Activated T-cell treated with anti-CD3 and anti-CD28 coated beads, Interleukin-2, amount 50 U/mL, for 72 hours (primary cell): ENCODE measurements at places on chromosomes 12 and 14.

DNA sequence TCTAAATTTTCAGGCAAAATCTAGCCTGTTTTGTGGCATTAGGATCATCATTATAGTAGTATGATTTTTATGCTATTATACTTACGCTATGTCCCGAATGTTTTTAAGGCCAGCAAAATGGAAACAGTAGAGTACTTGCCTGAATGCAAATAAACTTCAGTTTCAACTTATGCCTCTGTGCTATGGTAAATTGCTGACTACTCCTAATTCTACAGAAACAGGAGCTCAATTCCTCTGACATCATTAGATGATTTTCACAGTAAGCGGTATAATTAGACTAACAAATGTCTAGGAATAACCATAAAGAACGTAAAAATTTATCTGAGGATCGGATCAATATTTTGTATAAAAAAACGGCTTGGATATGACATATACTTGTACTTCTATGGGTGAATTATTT lies 270.0 kb downstream of the EGLN3 start:
- no peak for DNase-seq

GRCh38 chr14:78595797-78596196 lies 425.6 kb downstream of the NRXN3 start:
- no peak for DNase-seq

- DNase-seq: no peak
Observed at GRCh38 chr14:48526307-48526706, 850.9 kb upstream of the MDGA2 start.

DNA sequence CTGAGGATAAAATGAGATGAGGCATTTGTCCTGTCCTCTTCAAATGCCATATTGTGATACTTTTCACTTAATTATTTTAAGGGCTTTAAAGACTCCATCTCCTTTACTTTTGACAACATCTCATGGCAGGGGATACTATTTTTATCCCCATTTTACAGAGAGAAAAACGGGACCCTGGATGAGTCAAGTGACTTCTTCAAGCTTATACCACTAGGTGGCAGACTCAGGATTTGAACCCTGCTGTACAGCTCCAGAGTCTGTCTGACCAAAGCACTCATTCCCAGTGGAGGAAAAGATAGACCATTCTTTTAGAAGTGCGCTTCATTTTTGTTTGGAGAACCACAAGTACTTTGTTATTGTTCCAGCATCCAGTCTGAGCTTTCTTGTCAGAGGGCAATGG lies 1.7 kb upstream of the SMOC1 start:
- DNase-seq: no peak

DNA sequence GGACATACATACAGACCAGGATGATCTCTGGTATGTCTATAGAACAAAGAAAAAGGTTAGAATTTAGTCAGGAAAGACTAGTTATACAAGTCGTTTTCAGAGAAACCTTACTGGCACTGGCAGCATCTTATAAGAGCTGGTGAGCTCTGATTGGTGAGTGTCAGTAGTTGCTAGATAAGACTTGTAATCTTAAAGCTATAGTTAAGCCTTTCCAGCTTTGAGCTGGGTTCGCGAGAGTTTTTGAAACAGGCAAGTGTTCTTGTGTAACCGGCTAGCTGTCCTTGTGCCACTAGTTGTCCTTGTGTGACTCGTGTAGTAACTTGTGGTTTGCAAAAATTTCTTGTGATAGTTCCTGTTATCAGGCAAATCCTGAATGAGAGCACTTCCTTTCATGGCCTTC lies 740.9 kb downstream of the GALC start:
- no peak for DNase-seq

- no peak for DNase-seq
Observed at GRCh38 chr14:61668282-61668681, 27.0 kb upstream of the HIF1A start.

DNA sequence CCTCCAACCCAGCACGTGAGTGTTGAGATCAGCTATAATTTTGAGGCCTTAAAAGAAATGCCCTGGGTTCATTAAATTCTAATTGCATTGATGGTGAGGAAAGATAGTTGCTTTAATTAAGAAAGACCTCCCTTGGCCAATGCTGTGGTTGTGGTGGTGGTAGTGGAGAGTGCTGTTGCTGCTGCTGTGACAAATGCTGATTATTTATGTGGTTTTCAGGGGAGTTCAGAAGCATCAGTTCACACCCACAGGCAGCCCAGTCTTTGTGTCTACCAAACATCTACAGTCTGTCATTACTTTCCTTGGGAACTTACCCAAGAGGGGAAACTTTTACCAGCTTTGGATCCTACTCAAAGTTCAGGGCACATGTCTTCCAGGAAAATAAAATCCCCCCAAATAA lies 178.4 kb upstream of the PARP11 start:
- DNase-seq: no peak

DNA sequence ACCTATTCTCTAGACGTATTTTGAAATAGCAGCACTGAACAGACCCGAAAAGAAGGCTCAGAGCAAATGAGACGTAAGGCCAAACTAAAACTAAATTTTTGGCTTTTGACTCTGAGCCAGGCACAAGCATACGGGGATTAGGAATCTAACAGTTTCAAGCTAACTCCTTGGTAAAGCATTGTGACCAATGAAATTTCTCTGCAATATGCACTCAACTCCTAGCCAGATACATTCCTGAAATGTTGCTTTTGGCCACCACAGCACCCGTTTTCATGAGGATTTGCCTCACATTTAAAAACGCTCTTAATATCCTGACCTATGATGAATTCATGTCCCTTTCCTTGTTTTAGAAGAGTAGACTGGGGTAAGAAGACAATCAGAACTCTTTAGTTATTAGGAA lies 53.1 kb upstream of the NPFF start:
- DNase-seq: no peak

- DNase-seq: no peak
Observed at GRCh38 chr14:79972230-79972629, 239.1 kb downstream of the DIO2 start.

DNA sequence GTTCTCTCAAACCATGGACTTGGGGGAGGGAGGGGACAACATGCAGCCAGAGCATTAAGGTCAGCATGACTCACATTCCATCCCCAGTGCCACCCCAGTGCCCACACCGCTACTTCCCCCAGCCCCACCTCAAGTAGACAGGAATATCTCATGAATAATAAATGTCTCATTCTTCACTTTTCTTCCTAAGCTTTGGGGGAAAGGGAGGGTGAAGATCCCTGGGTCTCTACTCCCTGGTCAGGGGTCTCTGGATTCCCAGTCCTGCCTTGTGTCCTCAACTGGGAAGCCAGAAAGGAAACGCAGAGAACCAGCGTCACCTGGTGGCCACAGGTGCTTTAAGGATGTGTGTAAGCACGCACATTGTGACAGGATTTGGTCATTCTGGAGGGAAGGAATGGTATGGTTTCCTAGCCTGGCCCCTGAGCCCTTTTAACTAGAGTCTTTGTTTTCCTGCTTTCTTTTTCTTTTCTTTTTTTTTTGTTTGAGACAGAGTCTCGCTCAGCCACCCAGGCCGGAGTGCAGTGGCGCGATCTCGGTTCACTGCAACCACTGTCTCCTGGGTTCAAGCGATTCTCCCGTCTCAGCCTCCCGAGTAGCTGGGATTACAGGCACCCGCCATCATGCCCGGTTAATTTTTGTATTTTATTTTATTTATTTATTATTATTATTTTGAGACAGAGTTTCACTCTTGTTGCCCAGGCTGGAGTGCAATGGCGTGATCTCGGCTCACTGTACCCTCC lies 3.4 kb downstream of the GPR84 start:
- peak; percentile 53 for DNase-seq

GRCh38 chr14:68690089-68690958 lies 102.5 kb downstream of the ZFP36L1 start:
- no peak for DNase-seq

DNA sequence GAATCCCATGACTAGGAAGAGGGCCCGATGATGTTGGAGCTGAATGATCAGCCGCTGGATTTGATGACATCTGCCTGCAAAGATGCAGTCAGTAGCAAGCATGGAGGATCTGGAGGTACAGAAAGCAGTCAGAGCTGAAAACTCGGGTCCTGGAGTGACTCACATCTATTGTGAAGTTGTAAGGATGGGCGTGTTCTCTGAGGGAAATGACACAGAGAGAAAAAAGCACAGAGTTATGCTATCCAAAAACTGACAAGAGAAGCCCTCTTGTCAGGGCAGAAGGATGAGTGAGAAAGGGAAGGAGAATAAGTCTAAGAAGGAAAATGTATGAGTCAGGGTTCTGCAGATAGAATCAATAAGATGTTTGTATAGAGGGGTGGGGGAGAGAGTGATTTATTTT lies 380.4 kb upstream of the CCDC196 start:
- peak; percentile 27 for DNase-seq

GRCh38 chr12:131688845-131689154 lies 22.1 kb upstream of the SFSWAP start:
- no peak for DNase-seq

DNA sequence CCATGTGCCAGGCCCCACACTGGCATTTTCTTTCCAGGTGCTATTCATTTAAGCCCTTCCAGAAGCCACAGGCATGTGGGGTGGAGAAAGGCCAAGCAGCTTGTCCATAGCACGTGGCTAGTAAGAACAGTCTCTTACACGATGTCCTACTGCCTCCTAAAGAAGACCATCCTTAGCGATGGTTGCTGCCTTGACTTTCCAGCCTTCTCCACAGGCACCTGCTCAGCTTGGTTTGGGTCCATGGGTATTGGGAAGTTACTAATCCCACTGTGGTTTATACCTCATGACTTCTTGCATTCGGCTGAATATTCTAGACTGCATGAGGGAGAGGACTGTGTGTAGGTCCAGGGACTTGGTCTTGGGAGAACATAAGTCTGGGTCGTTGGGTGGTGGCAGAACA lies 49.2 kb downstream of the NINJ2 start:
- no peak for DNase-seq

GRCh38 chr14:89093083-89093730 lies 268.8 kb downstream of the TTC8 start:
- DNase-seq: no peak

GRCh38 chr12:92529944-92530343 lies 172.8 kb upstream of the PLEKHG7 start:
- no peak for DNase-seq

- no peak for DNase-seq
Observed at GRCh38 chr12:124616394-124617221, 49.2 kb upstream of the NCOR2 start.

GRCh38 chr12:27243006-27243405 lies 1.1 kb upstream of the STK38L start:
- DNase-seq: no peak

DNA sequence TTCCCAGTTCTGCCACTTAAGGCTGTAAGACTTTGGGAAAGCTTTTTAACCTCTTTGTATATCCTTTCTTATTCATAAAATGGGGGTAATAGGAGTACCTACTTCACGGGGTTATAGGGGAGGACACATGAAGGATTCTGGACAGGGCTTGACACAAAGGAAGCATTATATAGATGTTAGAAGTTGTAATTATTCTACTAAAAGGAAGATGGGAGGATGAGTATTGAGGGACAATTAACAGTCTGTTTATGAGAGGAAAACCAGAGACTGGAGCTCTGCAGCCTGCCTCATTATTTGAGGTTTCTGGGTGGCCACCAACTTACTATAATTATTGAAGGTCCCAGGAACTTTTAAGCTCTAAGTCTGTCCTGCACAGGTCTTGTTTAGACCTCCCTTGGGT lies 34.0 kb downstream of the PELI2 start:
- DNase-seq: no peak

- no peak for DNase-seq
Observed at GRCh38 chr14:66056926-66057552, 429.1 kb upstream of the CCDC196 start.

DNA sequence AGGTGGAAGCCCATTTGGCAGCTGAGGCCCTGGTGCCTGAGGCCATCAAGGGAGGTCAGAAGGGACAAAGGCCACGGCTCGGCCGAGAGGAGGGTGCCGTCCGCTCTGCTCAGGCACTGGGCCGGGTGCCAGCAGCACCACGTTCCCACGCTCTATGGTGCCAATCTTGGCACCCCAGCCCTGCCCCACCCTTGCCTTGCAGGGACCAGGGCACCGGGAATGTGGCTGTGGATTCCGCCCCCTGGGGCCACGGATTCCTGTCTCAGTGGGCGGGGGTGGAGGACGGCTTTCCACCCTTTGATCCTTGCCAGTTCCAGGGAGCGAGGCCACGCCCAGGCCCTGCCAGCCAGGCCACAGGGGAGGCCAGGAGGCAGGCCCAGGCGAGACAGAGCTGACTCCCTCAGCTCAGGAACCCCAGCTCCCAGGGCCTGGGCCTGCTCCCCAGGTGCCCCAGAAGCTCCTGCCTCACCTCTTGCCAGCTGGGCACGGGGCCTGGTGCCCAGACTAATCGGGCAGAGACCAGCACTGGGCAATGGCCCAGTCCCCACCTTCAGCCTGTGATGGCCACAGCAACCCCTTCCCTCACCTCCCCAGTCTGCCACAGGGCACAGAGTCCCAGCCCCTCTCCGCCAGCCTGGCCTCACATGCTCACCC lies 26.4 kb upstream of the GPR132 start:
- DNase-seq: no peak

DNA sequence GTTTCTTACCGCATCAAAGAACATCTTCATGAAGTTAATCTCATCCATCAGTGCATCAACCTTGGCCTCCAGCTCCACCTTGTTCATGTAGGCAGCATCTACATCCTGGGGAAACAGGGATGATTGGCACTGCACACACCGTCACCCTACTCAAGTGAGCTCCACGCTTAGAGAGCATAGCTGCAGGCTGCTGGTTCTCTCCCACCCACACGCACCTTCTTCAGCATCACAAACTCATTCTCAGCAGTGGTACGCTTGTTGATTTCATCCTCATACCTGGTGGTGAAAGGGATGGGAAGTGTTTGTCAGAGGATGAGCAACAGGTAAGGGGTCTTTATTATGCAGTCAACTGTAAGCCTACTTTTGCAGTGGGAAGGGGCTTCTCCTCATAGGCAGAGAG lies 2.3 kb downstream of the KRT5 start:
- DNase-seq: no peak

GRCh38 chr14:66884149-66884548 lies 305.1 kb upstream of the GARIN2 start:
- no peak for DNase-seq

- DNase-seq: no peak
Observed at GRCh38 chr12:112564160-112564784, 145.5 kb downstream of the PTPN11 start.

DNA sequence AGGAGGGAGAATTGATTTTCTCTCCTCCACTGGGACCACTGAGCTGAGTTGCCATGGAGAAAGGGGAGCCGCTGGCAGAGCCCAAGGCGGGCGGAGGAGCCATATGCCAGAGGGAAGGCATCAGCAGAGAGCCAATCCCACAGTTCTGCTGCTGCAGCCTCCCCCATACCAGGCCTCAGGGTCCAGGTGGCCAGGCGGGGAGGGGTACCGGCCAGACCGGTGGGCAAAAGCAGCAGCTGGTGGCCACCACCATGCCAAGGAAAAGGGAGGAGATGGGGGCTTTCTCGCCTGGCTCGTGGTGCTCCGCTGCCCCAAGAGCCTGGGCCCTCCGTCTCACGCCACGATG lies 72.8 kb downstream of the PITPNM2 start:
- no peak for DNase-seq

- no peak for DNase-seq
Observed at GRCh38 chr12:52692254-52692653, 11.1 kb downstream of the KRT77 start.

- peak; percentile 91 for DNase-seq
Observed at GRCh38 chr12:2034633-2035430, 18.0 kb upstream of the CACNA1C start.
